ENCODE measurements at places on chromosomes 5 and 9.

DNA sequence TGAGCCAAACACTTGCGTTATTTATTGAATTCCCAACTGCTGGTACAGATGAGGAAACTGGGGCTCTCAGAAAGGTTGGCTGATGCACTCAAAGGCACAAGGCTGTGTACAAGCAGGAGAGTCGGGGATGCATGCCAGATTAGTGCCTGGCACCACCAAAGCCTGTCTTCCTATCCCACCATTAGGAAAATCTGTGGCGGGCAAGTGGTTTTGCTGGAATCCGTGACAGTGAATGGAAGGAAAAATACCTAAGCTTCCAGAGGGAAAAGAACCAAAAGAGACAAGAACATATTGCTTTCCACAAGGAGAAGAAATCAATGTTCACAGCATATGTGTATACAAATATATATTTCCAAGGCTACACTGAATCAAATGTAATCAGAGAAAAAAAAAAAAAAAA is 51.1 kb downstream of the PSMB7 start:
- no peak for DNase-seq

- no peak for DNase-seq
Measured at GRCh38 chr9:101201630-101202029, 173.1 kb downstream of the PLPPR1 start.

DNA sequence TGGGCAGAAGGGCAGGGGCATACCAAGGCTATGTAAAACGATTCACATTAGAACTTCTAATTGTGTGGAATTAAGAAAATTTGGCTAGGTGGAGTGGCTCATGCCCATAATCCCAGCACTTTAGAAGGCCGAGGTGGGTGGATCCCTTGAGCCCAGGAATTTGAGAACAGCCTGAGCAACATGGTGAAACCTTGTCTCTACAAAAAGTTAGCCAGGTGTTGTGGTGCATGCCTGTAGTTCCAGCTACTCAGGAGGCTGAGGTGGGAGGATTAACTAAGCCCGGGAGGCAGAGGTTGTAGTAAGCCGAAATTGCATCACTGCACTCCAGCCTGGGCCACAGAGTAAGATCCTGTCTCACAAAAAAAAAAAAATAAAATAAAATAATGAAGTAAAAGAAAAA is 65.2 kb downstream of the LIX1 start:
- no peak for DNase-seq

- DNase-seq = no peak
Measured at GRCh38 chr5:174585472-174585871, 138.9 kb upstream of the MSX2 start.

DNA sequence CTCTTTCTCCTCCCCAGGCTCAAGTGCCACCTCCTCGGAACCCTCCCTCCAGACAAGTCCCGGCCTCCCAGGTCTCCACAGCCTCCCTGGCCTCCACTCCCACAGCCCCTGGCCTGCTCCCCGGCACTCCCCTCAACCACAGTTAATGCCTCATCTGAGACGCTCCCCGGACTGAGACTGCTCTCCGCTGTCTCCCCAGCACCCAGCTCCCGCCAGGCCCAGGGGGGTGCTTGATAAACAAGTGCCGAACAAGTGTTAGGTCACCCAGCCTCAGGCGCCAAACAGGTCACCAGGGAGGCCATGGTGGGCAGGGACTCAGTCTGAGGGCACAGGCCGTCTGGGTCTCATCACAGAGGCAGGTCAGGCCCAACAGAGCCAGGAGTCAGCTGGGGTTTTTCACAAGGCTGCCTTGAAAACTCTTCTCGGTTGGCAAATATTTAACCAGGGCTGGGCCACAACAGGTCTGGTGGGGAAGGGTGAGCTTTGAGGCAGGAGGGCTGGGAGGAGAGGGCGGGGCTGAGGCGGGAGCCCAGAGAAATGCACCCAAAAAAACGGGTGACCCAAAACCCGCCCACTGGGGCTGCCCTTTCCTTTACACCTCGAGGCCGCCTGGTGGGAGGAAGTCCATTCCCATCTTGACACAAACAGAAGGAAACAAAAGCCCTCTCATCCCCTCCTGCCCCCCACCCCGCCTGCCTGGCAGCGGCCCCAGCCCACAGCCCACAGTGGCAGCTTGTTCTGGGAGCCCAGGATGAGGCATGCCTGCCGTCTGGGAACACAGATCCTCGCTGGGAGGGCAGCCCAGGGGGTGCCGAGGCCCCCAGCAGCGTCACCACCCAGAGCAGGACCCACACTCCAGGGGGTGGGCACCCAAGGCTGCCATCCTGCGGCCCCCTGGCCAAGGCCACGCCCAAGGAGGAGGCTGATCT is 66.6 kb upstream of the STXBP1 start:
- no peak for DNase-seq

- no peak for DNase-seq
Measured at GRCh38 chr5:61289669-61290306, 42.3 kb upstream of the ZSWIM6 start.

DNA sequence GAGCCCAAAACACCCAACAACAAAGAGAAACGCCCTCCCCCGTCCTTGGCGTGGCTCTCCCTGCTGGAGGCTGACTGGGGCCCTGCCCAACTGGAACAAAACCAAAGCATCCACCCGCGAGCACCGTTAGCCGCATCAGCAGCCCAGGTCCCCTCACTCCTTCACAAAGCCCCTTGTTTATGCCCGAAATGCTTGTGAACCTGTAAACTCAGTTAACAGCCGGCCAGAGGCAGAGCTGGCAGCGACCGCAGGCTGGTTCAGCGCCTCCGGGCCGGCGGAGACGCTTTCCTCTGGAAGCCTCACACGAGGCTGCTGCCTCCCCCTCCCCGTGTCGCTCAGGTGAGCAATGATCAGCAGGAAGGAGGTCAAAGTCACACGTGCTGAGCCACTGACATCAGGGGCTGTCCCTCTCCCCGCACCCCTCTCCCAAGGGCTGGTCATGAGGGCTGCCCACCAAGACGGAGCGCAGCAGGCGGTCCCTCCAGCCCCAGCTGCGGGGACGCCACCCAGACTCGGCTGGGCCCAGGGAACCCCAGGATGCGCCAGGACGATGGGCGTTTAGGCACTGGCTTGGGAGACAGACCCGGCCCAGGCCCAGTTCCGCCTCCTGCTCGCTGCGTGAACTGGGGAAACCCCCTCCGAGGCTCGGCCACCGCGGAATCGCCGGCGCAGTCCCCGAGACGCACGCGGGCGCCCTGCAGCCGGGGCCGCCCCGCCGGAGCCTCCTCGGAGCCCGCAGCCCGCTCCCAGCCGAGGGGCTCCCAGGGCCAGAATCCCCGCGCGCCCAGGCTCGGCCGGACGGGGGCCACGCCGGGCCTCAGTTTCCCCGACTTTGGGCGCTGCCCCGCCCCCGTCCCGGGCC is 563 bp downstream of the SNAPC4 start:
- peak; percentile 61 for DNase-seq

DNA sequence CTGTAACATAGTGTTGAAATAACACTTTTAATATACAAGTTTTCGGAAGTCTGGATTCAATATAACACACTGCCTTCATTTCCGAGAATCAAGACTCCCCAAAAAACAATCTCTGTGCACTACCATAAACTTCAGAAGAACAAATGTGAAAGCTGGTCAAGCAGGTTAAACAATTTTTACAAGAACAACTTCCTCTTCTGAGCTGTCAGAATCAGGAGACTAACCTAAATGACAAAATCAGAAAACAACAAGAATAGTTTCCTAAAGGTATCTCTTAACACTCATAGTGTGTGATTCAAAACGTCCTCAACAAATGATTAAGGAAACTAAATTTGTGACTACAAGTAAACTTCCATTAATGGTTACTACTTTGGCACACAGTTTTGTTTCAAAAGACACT is 11.6 kb downstream of the C9orf72 start:
- DNase-seq = no peak

DNA sequence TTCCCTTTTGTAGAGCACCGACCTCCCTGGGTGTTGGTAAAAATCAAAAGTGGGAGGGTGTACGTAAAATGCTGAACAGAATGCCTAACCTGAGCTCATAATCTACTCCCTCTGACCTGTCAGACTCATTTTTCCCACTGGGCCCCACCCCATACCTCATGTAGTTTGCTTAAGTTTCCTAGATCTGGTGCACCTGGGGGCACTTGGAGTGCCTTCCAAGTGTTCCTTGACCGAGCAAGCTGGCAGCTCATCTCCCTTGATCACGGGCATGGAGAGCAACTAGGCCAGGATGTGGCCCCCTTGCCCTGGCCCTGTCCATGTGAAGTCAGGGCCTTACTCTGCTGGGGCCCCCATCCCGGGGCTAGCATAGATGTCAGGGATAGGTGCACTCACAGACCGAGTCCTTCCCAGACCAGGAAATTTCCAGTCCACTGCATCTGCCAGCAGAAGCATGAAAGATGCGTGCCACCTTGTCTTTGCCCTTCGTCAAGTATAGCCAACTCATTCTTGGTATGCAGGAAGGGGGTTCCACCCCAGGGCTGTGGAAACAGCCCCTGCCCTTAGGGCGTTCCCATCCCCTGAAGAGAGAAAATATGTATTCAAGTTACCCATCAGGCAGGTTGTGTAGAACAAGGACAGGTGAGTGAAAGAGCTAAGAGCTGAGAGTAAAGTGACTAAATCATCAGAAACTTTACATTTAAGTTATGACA is 41.9 kb downstream of the SLC22A5 start:
- DNase-seq = peak; percentile 44

DNA sequence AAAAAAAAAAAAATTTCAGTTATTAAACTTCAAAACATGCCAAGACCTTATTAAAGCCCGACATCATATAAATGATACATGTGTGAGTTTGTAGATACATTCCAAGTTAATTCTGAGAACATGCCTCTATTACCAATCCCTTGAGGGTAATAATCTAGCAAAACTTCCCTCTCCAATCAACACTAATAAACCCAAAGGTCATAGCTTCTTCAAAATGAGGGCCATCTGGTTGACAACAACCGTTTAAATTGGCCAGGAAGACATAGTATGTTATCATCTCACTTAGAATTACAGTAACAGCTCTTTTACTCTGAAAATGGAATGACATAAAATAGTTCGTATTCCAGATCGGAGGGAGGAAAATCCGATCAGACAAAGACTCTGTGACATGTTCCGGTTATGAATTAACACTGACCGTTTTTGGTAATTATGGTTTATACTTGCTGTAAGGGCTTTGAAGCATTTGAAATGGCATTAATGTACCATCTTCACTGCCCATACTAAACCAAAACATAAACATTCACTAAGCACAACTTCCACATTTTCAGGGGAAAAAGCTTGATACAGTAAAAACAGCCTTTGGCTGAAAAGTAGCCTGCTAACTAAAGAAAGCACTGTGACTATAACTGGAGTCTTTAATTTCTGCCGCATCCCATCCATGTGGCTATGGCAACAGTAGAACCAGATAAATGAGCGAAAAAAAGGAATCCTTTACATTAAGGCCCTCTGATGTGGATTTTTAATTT is 50.3 kb downstream of the ANKH start:
- no peak for DNase-seq

- DNase-seq = no peak
Measured at GRCh38 chr5:27241564-27242257, 203.3 kb upstream of the CDH9 start.

- no peak for DNase-seq
Measured at GRCh38 chr5:73693573-73694061, 67.6 kb downstream of the ARHGEF28 start.
